ENCODE measurements at places on chromosomes 12 and 14. TPM values are rescaled to one million over a fixed set of nuclear protein-coding genes. Genes with fewer than 3 reads are reported as not detected.
A peak's percentile ranks its signal among the peaks of the same experiment; 100 is the strongest.

GPR33 gene
- not detected for total RNA-seq

DNA sequence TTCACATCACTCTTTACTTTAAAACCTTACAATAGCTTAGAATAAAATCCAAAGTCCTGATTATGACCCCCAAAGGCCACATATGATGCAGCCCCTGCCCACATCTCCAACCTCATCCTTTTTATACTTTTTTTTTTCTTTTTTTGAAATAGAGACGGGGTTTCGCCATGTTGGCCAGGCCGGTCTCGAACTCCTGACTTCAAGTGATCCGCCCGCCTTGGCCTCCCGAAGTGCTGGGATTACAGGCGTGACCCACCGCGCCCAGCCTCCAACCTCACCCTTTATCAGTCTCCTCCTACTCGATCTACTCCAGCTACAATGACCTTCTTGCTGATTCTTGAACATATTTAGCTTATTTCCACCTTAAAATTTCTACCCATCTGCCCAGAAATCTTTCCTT lies 1.2 kb upstream of the MAPKAPK5 start:
- DNase-seq: no peak

DNA sequence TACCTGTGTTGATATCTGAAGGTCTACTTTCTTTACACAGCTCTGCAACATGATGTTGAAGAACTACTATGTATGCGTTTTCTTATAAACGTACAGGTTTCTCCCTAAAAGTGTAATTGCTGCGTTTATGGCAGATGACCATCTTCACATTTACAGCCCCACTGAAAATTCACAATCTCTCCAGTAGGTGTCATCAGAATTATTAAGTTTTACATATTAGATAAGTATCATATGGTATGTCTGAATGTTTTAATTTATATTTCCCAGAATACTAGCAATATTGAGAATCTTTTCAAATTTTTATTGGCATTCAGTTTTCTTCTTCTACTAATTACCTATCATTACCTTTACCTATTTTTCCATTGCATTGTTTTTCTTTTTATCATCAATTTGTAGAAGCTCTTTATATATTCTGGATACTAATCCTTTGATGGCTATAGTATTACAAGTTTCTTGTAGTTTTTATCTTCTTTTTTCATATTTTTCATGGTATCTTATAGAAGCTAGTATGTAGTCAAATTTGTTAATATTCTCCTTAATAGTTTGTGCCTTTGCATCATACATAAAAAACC lies 123.5 kb downstream of the CAPZA3 start:
- no peak for DNase-seq

- no peak for DNase-seq
These were observed 8.6 kb downstream of the AK7 start for GRCh38 chr14:96400495-96400894.

DNA sequence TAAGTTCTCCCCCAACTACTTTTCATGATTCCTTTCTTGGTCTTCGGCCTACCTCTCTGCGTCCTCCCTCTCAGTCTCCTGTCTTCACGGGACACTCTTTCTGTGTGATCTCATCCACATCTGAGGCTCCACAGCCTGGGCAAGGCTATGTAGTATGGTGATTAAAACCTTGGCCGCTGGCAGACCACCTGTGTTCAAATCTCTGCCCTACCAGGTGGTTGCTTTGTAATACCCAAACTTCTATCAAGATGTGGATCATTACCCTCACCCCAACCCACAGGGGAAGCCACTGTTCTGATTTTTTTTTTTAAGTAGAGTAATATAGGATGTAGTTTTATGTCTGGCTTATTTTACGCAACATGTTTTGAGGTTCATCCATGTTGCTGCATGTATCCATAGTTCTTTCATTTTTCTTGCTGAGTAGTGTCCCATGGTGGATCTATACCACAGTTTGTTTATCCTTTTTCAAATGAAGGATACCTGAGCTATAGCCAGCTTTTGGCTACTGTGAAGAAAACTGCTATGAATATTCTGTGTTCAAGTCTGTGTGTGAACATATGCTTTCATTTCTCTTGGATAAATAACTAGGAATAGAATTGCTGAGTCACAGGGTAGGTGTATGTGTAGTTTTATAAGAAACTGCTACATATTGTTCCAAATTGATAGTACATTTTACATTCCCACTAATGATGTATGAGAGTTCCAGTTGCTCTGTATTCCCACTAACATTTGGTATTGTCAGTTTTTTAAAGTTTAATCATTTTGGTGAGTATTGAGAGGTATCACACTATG lies 8.3 kb upstream of the STAT6 start:
- peak; percentile 30 for DNase-seq

DNAH10 gene
- total RNA-seq: 0.08 TPM

- no peak for DNase-seq
These were observed 23.9 kb upstream of the ATP2B1 start for GRCh38 chr12:89732522-89732921.

- no peak for DNase-seq
These were observed 2.8 kb downstream of the GPR19 start for GRCh38 chr12:12693111-12693671.

DNA sequence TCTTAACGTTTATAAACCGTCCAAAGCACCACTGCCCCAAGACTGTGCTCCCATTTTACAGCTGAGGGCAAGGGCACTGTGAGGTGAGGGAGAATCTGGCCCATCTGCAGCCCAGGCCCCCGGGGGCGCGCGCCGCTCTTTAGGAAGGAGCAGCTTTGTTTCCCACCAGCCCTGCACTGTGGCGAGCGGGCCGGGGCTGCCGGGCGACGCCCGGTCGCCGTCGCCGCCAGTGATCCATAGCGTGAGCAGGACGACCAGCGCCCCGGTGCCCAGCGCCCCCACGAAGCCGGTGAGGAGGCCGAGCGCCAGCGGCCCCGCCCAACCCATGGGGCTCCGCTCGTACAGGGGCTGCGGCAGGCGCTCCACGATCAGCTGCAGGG lies 34.6 kb downstream of the FIGNL2 start:
- no peak for DNase-seq

- DNase-seq: peak; percentile 78
These were observed at the start of gene ERBB3 for GRCh38 chr12:56079723-56080555. ERBB3 (plus strand) TSS chr12:56080165; CDS start chr12:56080301, 136 bp downstream.

CLEC4D gene
- not detected for total RNA-seq

GRCh38 chr12:3795492-3796133 lies 42.7 kb upstream of the CRACR2A start:
- DNase-seq: no peak

FBXW8 gene
- total RNA-seq: 5.5 TPM

GRCh38 chr12:100251917-100252316 lies 15.0 kb downstream of the DEPDC4 start:
- DNase-seq: no peak

CEBPE gene
- total RNA-seq: not detected

BDKRB1 gene
- not detected for total RNA-seq

ARHGEF40 gene
- 21.2 TPM for total RNA-seq

DNA sequence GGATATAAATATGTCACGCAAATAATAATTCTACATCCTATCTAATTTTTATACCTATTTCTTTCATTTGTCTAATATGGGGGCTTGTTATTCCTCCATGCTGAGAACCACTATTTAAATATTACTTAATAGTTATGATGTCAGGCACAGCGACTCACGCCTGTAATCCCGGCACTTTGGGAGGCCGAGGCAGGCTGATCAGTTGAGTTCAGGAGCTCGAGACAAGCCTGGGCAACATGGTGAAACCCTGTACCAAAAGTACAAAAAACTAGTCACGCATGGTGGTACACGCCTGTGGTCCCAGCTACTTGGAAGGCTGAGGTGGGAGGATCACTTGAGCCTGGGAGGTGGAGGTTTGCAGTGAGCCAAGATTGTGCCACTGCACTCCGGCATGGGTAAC lies 45.2 kb downstream of the GXYLT1 start:
- no peak for DNase-seq

ACYP1 gene
- 11.9 TPM for total RNA-seq

DNA sequence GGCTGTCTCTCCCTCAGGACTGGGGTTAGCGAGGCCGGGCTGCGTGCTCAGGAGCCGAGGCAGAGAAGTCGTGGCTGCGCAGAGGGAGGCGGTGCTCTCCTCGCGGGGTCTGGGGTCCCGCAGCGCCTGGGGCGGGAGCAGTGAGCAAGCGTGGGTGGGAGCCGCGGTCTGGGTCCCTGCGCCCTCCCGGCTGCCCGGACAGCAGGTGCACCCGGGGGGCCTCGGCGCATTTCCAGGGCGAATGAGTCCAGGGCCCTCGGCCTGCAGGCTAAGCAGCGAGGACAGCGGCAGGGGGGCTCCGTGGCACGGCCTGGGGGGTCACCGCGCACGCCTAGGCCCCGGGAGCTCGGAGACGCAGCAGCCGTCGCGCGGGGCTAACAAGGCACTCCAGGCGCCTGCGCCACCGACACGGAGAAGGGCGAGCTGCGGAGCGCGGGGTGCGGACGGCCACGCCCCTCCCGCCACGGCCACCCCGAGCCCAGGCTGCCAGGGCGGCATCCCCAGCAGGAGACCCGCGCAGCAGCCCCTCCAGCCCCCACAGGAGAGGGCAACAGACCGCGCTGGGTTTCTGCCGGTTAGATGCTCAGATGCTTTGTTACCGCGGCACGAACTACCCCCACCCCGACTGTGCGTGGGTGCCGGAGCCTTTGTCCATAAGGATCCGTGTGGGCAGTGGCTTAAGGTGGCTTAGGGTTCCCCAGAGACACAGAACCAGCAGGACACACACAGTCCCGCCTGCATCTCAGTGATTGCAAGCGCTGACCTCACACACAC lies 117.7 kb upstream of the C14orf180 start:
- DNase-seq: no peak

All from Right ventricle myocardium superior (tissue), 1 donor.